Hematopoietic multipotent progenitor cell treated with erythropoietin and hydrocortisone succinate and interleukin-3 and kit ligand, for 15 days (in vitro differentiated cells): ENCODE measurements at places on chromosomes 3 and 15.

- DNase-seq, result peak; percentile 26
Observed at GRCh38 chr3:20008646-20009045, 3.4 kb downstream of the PP2D1 start.

DNA sequence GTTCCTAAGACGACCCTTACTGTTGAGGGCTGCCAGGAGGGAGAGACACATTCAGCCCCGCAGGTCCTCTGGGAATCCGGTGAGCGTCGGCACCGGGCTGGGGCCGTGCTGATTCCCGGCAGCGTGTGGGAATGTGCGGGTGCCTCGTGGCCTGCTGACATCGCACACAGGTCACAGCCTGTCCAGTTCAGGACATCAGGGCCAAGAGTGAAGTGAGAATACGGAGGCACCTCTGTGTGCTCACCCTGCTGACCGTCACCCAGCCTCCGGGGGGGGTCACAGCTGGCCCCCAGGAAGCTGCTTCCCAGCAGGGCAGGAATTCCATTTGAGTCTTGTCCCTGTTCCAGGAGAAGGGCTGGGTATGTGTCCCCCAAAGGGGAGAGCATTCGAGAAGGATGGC is 53.6 kb downstream of the PGPEP1L start:
- no peak for DNase-seq

DNA sequence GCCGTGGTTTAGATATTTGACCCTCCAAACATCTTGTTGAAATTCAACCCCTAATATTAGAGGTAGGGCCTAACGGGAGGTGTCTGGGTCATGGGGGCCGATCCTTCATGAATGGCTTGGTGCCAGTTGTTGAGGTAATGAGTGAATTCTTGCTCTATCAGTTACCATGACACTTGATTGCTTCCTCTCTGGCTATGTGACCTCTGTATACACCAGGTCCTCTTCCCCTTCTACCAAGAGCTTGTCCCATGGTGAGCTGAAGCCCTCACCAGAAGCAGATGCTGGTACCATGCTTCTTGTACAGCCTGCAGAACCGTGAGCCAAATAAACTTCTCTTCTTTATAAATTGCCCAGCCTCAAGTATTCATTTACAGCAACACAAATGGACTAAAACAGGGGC is 41.8 kb upstream of the TIPARP start:
- no peak for DNase-seq

DNA sequence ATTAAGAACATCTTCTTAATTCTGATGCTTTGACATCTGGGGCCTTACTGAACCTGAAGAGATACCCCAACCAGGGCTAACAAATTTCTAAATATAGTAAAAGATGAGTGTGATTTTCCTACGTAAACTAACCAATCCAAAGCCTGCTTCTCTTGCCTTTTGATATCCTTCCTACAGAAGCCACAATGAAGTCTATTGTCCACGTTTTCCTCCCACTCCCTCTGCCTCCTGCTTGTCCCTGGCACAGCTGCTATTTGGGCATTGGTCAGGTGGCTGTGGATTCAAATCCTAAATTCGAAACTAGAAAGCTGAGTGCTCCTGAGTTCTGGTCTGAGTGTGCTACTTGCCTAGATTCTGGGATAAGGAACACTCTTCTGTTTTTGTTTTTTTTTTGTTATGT is 17.4 kb upstream of the MKRN3 start:
- DNase-seq, result no peak

DNA sequence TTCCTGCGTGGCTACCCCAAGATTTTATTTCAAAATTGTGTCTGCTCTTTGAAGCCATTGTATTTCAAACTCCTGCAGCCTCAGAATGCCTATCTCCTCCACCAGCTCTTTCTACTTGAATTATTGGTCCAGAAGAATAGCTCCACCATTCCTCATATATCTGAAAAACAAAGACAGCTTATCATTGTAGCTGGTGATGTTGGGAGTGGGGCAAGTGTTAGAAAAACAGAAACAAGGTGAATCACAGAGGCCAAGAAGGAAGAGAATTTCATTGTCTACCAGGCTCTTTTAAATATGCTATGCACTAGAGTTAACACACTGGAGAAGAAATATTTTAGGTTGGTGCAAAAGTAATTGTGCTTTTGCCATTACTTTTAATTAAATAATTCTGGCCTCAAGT is 307.9 kb upstream of the ROPN1 start:
- no peak for DNase-seq

GRCh38 chr3:123682781-123683504 is 98.1 kb upstream of the HACD2 start:
- no peak for DNase-seq

DNA sequence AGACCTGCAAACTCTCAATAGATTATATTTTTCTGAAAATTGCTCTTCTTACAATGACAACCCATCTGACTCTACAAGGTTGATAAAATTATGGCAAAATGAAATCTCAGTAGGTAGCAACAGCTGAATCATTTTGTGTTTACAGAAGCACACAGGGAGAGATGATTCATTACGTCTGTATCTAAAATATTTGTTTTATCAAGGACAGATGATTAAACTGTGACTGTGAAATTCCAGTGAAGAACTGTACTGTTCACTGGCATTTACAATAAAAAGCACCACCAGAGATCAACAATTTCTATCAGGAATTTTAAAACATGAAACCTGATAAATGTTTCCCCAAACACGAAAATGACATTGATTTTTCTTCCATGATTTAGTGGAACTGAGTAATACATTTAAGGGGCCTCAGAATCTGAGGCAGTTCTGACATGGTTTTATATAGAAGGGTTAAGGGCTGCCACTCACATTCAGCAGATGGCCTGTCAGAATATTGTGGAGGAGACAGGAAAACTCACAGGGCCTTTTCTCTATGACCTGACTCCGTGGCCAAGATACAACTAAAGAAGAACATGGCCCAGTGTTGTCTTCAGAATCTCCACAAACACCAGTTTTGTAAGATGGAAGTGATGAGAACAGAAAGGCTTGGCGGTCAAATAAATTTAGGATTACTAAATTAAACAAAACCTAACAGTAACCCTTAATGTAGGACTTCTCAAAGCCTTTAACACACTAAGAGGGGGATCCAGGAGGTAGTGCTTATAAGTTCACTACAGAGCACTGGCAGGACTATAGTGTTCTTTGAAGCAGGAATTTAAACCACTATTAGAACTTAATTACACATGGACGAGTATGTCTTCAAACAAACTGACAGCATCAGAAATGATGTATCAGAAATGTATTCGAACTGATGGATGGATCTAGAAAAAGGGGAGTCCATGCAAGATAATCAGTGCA is 25.9 kb downstream of the RAD18 start:
- DNase-seq, result no peak

DNA sequence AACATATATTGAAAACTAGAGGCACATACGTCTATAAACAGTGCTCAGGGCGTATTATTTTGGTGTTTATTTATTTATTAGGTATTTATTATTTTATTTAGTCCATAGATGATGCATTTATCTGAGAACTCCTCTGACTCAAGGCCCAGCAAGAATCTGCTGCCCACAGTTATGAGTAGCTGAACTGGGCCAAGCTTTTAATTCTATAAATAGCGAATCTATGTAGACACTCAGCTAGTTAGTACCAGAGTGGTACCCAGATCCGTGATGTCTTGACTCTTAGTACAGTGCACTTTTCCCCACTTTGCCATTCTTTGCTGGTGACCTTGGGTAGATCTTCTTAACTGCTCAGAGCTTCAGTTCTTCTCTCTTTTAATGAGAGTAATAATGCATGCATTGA is 370.4 kb upstream of the TPRG1 start:
- no peak for DNase-seq

DNA sequence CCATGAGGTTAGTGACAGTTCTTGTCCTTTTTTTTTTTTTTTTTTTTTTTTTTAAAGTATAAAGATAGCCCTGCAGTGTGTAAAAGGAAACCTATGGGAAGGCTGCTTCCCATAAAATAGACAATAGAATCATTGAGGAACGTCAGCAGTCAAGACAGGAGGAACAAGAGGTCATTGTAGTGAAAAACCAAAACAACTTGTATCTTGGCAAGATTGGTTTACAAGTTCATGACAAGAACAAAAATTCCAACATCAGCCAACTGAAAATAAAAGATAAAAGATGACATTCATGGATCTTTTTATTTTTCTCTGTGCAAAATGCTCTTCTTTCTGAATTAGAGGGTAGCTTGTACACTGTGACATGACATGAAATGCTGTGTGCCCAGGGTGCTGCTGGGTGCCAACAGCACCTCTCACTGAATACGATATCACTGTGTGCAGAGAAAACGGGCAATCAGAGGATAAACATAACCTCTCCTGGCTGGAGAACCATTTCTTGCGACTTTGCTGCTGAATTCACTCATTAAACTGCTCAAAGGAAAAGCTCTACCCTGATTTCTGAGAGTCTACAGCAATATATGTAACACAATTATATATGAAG is 30.1 kb upstream of the IP6K2 start:
- DNase-seq, result no peak

- no peak for DNase-seq
Observed at GRCh38 chr15:89826671-89827655, 12.3 kb upstream of the ANPEP start.

GRCh38 chr15:51621155-51621765 is 1.3 kb downstream of the DMXL2 start:
- DNase-seq, result no peak

DNA sequence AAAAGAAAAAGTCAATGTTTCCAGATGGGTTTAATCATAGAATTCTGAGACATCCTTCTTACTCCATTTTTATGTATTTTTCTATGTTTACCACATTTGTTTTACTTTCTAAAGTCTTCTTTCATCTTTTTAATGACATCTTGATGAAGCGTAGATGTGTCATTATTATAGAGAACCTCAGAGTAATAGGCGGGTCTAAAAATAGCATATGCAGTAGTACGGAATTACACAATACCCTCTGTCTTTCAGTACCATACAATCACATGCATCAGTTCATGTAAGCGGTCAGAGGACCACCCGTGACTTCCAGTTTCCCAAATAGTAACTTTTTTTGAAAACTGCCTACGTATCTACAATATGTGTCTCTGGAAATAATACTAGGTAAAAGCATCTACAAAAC is 224.0 kb downstream of the PLOD2 start:
- DNase-seq, result no peak

DNA sequence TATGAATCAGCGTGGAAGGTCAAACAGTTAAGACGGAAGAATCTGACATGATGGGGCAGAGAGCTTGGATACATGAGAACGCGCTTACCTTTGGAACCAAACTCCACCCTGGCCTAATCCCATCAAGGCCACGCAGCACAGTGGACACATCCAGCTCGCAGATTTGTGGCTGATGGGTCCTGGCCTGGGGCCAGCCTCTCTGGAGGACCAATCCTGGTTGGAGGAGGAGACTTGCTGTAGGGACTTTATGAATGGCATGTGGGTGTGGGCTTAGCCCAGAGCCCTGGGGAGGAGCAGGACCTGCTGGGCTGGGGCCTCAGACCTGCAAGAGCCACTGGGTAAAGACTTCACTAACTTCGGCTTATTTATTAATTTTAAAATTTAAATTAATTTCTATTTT is 73.4 kb upstream of the ANKRD34C start:
- DNase-seq, result no peak

DNA sequence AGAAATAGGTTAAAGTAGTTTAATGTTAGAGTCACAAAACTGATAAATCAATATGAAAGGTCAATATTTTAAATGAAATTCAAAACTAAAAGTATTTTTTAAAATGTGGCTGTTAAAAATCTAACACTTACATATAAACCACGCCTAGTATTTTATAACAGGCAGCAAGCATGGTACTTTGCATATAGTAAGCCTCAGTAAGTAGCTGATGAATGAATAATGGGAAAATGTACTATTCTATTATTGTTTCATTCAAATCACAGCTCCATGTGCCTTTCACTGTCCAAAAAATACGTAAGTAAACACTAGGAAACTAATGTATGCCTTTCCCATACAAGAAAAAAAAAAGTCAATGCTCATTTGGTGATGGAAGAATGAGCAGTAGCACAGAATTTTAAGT is 17.8 kb downstream of the CCDC39 start:
- no peak for DNase-seq

- DNase-seq, result no peak
Observed at GRCh38 chr3:17579289-17580031, 163.0 kb downstream of the TBC1D5 start.

DNA sequence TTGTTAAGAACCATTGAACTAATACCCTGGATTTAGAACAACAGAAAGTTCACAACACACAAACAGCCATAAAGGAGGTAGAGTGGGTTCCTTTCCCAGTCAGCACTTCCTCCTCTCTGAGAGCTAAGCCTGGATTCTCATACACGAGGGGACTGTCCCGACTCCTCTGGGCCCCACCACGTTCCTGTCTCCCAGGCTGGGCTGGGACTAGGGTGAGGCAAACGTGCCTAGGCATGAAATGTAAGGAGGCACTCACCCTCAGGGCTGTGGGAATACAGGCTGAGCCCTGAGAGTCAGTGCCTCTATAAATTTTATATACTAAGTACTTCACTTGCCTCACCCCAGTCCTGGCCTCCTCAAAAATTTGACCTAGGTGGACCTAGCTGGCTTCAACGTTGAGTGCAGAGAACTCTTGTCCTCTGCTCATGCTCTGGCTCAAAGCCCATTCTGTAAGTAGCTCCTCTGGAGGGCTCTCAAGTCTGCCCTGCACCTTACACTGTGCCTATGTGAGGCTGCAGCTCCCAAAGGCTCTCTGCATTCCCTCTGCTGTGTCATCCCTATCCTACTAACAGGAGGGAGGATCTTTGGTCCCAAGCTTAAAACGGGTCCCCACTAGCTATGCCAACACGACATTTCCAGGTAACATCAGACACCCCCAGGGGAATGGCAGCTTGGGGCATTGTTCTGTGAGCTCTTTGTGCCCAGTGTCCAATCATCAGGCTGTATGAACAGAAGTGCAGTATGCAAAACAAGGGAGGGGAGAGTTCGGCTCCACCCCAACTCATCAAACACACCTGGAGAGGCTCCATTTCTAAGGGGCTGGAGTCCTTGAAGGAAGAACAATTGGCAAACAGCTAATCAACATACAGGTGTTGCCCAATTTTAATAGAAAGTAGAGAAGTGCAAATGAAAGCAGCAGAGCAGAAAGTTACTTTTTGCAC is 233.2 kb downstream of the RPLP1 start:
- no peak for DNase-seq

DNA sequence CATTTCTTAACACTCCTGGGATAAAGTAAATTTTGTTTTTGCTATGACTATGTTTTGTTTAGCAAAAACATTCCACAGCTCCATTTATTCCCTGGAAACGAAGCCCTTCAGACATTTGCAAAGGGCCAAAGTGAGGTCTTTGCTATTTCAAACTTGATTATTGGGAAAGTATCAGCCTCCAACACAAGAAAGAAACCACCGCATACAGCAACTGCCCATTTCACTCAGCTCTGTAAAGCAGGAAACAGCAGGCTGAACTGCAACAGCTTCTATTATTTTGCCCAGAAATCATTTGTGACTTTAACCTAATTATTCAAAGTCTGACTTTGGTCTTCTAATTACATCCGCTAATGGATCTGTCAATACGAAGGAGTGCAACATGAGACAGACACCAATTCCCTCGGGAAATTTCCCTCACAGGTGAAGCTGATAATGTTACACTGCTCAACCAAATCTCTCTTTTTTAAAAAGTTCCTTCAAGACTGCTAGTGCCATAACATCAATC is 72.1 kb downstream of the RFTN1 start:
- no peak for DNase-seq

GRCh38 chr15:70440416-70441138 is 322.8 kb downstream of the UACA start:
- no peak for DNase-seq

- DNase-seq, result no peak
Observed at GRCh38 chr3:189337673-189338091, 165.9 kb downstream of the TPRG1 start.
